ENCODE measurements at places on chromosomes 2 and 18.

DNA sequence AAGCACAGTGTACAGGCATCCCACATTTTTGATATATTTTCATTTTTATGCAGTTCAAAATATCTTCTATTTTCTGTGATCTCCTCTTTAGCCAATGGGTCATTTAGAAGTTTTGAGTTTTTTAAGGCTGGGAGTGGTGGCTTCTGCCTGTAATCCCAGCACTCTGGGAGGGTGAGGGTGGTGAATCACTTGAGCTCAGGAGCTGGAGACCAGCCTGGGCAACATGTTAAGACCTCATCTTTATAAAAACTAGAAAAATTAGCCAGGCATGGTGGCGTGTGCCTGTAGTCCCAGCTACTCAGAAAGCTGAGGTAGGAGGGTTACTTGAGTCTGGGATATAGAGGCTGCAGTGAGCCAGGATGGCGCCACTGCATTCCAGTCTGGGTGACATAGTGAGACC, 17.8 kb downstream of the UBR3 start:
- no peak for DNase-seq

DNA sequence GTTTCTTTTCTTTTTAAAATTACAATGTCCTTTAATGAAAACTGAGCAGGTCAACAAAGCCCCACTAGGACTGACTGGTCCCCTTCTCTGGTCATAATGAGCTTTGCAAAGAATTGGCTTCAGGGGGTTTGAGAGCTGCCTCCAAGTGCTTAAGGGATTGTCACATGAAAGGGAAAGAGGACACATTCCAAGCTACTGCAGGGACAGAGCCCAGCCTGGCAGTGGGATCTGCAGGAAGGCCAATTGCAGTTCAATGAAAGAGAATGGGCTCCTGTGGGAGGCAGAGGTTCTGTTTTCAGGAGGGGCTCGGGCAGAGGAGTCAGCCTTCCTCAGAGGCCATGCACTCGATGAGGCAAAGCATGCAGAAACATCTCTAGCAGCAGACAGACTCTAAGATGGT, 84.1 kb upstream of the ACKR3 start:
- no peak for DNase-seq

DNA sequence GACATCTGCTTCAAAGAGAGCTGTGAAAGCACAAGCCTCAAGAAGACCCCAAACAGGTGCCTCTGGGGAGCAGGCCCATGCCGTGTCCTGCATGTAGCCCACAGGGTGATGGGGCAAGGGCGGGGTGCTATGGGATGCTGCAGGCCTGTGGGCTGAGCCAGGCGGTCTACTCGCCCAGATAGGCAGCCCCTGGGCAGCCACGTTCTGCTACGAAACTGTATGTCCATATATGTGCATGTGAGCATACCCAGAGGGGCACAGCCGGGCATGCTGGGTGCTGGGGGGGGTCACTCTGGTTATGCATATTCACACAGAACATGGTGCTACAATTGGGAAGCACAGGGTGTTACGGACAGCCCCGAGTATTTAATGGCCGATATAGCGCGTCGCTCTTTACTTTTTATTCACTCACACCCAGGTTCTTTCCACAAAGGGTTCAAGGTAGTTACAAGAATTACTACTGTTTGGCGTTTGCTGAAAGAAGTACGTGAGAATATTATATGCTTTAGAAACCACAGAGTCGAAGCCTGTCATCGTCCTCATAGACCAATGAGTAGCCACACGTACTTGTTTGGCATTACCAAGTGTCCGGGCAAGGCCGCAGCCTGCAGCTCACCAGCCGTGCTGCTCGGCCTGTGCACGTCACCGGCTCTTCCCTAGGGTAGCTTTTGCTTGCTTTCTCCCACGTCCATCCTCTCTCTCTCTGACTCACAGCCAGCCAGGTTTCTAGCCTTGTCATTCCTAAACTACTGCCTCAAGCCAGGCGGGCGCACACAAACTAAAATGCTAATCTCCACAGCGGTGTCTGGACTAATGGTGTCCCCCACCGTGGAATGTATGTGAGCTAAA, 14.4 kb downstream of the MTERF4 start:
- no peak for DNase-seq

GRCh38 chr2:221377597-221377996, 194.5 kb downstream of the EPHA4 start:
- no peak for DNase-seq

- no peak for DNase-seq
Measured at GRCh38 chr2:222912117-222912516, 51.3 kb downstream of the ACSL3 start.

DNA sequence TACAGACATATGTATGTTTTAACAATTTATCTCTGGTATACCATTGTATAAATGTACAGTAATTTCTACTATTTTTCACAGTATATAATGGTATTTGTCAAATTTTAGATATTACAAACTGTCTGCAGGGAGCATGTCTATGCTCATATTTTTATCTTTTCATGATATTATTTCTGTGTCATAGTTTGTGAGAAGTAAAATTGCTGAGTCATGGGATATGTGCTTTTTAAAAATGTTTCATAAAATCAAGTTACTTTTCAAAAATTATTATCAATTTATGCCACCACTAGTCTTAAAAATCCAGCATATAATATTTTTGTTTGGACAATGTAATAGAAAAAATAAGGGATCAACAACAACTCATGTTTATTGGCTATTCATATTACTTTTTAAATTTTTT, 9.1 kb upstream of the ZNF804A start:
- no peak for DNase-seq

DNA sequence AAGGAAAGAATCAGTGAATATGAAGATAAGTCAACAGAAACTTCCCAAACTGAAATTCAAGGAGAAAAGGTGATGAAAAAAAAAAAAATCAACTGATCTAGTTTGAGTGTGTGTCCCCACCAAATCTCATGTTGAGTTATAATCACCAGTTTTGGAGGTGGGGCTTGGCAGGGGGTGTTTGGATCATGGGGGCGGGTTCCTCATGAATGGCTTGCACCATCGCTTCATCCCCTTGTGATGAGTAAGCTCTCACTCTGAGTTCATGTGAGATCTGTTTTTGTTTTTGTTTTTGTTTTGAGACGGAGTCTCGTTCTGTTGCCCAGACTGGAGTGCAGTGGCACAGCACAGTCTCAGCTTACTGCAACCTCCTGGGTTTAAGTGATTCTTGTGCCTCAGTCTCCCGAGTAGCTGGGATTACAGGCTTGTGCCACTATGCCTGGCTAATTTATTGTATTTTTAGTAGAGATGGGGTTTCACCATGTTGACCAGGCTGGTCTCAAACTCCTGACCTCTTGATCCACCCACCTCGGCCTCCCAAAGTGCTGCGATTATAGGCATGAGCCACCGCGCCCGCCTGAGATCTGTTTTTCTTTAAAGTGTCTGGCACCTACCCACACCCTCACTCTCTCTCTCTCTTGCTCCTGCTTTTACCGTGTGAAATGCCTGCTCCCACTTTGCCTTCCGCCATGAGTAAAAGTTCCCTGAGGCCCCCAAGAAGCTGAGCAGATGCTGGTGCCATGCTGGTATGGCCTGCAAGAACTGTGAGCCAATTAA, 4.0 kb upstream of the SLC66A2 start:
- no peak for DNase-seq

- no peak for DNase-seq
Measured at GRCh38 chr2:112163541-112163981, 25.4 kb downstream of the FBLN7 start.

DNA sequence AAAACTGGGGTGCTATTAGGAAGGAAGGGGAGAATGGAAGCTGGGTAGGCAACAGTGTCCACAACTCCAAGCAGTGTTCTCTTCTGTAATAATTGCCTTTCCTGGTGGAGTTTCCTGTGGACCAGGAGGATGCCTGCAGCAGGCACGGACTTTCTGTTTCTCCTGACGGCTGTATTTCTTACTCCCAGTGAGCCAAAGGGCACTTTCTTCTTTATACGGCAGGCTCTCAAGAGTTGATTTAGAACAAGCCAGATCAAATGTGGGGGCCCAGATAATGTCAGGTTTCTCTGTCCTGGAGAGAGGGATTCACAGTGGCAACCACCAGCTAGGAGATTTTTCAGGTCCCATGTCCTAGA, 13.0 kb upstream of the PROC start:
- no peak for DNase-seq

GRCh38 chr2:132876745-132877391, 206.9 kb upstream of the LYPD1 start:
- no peak for DNase-seq

DNA sequence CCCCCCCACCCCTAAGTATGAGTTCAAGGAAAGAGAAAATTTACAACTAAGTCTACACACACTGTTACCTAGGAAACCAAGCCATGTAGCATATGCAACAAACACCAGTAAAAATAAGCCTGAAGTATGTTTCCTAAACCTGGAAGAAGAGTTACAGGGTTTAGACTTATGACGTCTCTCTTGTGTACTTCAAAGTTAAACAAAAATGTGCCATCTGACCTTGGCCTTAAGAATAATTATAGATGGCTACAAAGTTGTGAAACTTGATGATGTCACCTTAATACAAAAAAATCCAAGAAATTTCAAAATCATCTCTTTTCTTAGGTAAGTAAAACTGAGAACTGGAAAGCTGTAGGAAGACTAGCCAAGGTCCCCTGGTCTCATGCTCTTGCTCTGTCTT, 297.6 kb upstream of the NRXN1 start:
- no peak for DNase-seq

GRCh38 chr18:76602191-76602590, 107.1 kb upstream of the ZNF516 start:
- no peak for DNase-seq

- DNase-seq = no peak
Measured at GRCh38 chr2:123073956-123074355, 951.1 kb upstream of the CNTNAP5 start.

DNA sequence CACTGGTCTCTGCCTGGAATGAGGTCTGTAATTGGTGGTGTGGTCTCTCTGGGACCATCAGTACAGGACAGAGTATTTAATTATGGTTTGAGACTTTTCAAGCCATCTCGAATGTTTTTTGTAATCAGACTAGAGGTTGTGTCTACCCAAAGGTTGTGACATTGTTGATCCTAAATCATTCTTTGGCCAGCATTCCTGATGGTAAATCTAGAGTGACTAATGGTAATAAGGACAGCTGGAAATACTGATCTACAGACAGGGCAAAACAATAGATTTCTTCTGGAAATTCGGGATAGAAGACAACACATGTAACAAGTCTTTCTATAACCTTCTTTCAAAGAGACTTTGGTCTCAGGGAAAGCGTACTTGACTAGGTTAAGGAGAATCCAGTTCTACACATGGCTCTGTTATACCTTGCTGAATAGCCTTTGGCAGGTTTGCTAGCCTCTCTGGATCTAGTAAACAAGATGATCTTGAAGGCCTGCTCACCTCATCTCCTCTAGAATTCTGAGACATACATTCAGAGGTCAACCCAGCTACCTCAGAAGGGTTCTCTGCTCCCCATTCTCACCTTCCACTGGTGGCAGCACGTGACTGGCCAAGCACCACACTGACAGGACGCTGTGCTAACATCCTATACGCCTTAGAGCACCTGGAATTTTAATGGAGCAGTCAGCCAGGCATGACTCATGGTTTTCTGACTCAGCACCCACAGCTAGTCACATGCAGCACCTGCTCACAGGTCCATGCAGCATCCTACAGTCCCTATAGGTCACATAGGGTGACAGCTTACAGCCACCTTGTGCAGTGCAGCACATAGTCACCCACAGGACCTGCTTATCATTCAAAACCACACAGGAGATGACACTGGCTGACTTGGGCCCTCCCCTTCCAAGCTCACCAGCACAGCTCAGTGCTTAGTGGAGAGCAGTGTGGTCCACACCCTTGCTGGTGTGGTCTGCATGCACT, 12.2 kb downstream of the PLB1 start:
- no peak for DNase-seq

- no peak for DNase-seq
Measured at GRCh38 chr2:100178085-100178788, 35.8 kb upstream of the AFF3 start.

- DNase-seq = no peak
Measured at GRCh38 chr2:152462779-152463178, 127.8 kb downstream of the FMNL2 start.

- no peak for DNase-seq
Measured at GRCh38 chr18:70649683-70650082, 360.8 kb downstream of the SOCS6 start.

Measured in HFF-Myc (cell line).